ENCODE measurements at places on chromosomes 5 and 9. TPM values are rescaled to one million over a fixed set of nuclear protein-coding genes. Genes with fewer than 3 reads are reported as not detected.

GRCh38 chr5:79588696-79589095, 23.5 kb upstream of the TENT2 start:
- DNase-seq: no peak

DNA sequence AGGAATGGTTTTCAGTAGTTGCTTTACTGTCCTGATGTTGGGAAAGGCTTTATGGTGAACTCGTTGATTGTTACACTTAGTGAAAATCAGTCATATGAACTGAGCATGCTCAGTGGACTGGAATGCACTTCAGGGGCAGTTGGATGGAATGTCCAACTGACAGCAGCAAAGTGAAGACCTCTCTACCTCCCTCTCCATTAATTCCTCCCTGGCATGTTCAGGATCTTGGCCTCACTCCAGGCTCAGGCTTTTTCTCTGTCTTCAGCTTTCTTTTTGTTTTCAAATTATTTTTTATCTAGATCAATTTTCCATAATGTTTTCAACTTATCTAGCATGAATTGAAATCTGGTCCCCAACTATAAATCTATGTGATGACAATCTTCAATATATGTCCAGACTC, at the start of gene MROH2B:
TSS of gene MROH2B (minus strand) at position 101 of the 400 bp plus-strand sequence. CDS start 490 bp downstream, outside the sequence.
- no peak for DNase-seq

DNA sequence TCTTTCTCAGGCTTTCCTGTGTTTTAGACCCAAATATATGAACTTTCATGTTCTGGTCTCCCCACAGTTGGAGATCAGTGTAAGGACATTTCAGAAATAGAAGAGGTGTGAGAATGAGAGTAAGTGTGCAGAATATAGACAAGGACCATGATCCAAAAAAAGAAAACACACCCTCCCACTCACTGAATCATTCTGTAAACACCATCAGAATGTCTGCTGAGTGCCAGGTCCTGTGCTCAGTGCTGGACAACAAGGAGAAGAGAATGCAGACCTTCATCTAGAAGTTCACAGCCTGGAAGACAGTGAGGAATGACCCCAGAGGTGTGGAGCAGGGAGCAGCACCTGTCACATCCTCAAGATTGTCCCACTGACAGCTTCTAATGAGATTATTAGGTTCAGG, 19.1 kb upstream of the SH3RF2 start:
- no peak for DNase-seq

DNA sequence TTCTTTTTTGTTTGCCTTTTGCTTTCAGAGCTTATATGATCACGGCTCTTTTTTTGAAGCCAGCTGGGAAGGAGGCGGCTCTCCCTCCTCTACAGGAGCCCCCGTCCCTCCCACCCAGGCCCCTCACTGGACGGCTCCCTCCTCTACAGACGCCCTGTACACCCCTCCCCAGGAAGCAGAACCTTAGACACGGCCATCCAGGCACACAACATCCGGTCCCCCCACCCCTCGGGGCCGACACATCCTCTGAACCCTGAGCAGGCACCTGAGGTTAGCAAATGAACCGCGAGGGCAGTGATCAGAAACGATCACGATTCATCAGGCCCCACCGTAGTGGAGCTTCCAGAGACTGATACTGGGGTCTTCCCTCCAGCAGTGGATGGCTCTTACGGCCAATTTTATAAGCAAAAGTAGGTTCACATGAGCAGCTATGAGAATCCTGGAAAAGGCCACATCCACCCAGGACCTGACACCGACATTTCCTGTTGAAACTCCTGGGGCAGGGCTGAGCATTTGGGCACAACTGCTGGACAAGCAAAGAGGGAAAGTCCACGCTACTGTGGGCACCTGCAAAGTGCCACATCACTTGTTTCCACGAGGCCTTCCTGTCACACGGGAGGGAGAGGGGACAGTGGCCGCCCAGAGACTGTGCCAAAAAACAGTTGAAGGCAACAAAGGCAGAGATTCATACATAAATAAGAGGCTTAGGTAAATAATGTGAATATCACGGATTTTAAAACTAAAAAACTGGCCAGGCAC, 78.9 kb downstream of the SEMA4D start:
- no peak for DNase-seq

- no peak for DNase-seq
Measured at GRCh38 chr5:78515670-78516069, 132.9 kb downstream of the LHFPL2 start.

GRCh38 chr5:1111241-1111726, 579 bp downstream of the SLC12A7 start:
- no peak for DNase-seq

DNA sequence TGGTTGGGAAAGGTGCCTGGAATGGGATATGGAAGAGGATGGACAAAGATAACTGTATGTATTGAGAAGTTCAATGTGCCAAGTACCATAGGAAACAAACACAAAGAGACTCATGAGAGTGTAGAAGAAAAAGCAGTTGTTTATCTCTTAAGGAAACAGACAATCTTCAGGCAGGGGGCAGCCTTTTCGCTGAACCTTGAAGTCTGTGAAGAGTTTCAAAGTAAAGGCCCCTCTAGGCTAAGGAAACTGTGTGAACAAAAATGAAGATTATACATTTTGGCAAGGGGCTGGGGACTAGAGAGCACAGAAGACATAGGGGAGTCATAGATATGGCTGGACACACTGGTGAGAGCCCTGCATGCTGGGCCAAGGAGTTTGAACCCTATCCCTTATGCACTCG, 27.5 kb upstream of the FRMPD1 start:
- DNase-seq: no peak

SLC27A6 gene
- 1.6 TPM for polyA plus RNA-seq

CRHBP gene
- 24.2 TPM for polyA plus RNA-seq

PCDHA9 gene
- polyA plus RNA-seq: not detected

LMAN2 gene
- polyA plus RNA-seq: 94.0 TPM

GFRA3 gene
- 6.5 TPM for polyA plus RNA-seq

EIF4E1B gene
- not detected for polyA plus RNA-seq

GOLM1 gene
- polyA plus RNA-seq: 136 TPM

TRIM14 gene
- polyA plus RNA-seq: 4.8 TPM

AKNA gene
- 10.8 TPM for polyA plus RNA-seq

PHYHD1 gene
- polyA plus RNA-seq: 51.0 TPM

FBP2 gene
- not detected for polyA plus RNA-seq
